ENCODE measurements at places on chromosomes 1 and 21.

DNA sequence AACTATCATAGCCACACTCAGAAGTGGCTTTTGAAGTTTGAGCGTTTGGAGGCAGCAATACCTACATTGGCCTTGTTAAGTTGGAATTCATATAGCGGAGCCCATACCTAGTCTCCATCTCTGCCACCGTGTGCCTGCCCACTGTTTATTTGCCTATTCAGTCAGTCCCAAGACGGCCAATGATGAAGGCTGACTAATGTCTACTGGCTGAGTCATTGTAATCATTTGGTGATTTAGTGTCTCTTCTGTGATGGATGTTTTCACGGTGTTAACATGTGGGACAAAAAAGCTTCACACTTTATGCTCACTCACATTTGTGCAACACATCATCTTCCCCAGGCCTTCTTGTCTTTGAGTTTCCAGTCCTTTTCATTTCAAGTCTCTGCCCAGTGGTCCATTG, 92.6 kb upstream of the PBX1 start:
- no peak for DNase-seq

DNA sequence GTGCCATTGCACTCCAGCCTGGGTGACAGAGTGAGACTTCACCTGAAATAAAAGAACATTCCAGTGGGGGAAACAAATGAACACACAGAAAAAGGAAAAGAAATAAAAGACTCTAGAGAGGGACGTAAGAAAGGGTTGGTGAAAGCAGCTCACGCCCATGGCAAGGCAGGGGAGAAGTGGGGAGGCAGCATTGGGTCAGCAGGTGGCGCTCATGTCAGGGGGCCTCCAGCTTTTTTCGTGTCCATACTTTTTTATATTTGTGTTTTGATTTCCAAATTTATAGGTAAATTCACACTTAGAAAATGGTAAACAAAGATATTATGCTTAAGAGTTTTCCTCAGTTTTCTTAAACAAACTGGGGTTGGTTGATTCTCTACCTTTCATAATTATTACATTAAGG, 45.5 kb downstream of the VPS13D start:
- DNase-seq, result no peak

DNA sequence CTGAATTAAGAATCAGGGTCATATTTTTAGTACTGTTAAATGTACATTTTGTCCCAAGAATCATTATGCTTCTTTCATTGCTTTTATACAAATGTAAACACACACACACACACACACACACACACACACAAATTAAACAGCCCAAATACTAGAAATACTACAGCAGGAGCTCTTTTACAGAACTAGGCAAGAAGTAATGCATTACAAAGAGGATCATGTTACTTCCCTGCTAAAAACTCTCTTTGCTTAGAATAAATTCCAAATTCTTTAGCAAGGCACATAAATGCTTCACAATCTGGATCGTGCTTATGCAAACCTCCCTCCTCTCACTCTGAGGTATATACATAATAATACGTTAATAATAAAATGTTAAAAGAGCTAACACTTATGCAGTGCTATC, 720.4 kb upstream of the ADGRL4 start:
- DNase-seq, result no peak

GRCh38 chr1:89723863-89724262, 90.9 kb downstream of the LRRC8C start:
- no peak for DNase-seq

DNA sequence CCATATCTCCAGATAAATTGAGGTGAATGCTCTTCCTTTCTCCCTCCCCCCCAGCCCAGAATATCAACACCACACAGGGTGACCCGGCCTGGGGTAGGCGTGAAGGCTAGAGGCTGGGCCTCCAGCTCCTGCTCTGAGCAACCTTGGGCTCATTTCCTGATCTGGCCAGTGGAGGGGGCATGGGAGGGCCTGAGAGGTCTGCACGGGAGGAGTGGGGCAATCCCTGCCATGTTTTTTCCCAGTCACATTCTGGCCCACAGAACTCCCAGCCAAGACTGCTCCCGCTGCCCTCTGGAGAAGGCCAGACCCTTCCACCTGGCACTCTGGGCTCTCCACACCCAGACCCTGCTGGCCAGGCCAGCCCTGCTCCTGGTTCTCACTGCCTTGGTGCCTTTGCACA, 3.9 kb downstream of the CLDN19 start:
- DNase-seq, result no peak

DNA sequence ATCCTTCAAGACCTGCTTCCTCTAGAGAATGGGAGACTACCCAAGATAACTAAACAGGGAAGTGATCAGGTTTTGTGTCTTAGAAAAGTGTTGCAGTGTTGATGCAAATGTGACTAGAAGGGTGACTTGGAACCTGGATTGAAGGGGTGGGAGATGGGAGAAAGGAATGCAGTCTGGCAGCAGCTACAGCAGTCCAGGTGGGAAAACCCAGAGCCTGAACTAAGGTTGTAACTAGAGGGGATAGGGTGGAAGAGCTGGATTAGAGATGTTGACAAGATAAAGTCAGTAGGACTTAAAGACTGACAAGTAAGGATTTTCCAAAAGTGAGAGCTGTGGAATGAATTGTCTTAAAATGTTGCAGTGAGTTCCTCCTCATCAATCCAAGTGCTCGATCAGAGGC, 7.1 kb upstream of the SHISA4 start:
- no peak for DNase-seq

DNA sequence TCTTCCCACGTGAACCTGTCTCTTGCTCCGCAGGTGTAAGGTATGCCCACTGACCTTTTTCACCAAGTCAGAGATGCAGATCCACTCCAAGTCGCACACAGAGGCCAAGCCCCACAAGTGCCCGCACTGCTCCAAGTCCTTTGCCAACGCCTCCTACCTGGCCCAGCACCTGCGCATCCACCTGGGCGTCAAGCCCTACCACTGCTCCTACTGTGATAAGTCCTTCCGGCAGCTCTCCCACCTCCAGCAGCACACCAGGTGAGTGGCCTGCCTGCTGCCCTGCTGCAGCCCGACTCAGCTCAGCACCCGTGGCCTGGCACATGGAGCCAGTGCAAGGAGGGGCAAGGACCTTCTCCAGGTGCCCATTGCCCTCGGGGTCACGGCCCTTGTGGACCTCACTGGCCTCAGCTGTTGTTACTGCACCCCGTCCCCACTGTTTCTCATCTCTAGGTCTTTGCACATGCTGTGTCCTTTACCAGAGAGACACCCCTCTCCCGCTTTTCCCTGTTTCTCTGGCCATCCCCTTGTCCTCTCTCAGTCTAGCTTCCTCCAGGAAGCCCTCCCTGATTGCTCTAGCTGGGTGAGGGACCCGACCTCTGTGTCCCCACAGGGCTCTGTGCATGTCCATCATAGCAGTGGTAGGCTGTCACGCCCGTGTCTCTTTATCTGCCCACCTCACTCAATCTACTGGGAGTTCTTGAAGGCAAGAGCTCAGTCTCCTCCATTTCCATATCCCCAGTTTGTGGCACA, 25.4 kb downstream of the ZNF362 start:
- no peak for DNase-seq

- no peak for DNase-seq
Observed at GRCh38 chr1:173330149-173330951, 123.2 kb upstream of the TNFSF4 start.

DNA sequence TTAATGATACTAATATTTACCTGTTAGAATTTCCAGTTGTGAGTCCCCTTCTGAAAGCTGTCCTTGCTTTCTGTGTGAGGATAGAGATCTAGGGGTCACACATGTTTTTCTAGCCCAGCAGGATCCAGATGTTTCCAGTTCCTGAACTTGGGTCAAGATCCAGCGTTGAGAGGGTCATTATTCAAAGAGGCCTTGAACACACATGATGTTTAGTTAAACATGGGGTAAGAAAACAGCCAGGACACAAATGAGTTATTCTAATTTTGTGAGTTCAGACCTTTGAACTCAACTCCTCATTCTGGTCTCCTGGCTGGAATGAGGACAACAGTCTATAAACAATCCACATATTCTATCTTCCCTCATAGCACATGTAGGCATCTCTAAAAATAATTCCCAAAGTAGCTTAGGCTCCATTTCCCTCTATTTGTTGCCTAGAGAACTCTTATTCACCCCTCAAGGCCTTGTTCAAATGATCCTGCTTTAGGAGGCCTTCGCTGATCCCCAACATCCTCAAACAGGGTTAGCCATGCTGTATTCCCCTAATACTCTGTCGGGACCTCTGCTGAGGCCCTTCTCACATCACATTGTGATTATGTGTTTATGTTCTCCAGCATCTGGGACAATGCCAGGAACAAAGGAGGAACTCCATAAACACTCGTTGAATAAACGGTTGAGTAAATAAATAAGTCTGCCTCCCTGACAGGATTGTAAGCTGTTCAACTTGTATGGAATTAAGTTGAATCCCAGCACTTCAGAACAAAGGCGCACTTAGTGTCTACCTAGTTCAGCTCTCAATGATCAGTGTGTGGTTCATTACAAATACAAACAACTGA, 15.0 kb upstream of the KCNN3 start:
- no peak for DNase-seq

GRCh38 chr1:112517231-112517630, 8.5 kb downstream of the WNT2B start:
- DNase-seq, result no peak

- no peak for DNase-seq
Observed at GRCh38 chr21:32515874-32516273, 69.4 kb downstream of the TCP10L start.

GRCh38 chr1:160363010-160363409, 3.9 kb upstream of the NHLH1 start:
- no peak for DNase-seq

DNA sequence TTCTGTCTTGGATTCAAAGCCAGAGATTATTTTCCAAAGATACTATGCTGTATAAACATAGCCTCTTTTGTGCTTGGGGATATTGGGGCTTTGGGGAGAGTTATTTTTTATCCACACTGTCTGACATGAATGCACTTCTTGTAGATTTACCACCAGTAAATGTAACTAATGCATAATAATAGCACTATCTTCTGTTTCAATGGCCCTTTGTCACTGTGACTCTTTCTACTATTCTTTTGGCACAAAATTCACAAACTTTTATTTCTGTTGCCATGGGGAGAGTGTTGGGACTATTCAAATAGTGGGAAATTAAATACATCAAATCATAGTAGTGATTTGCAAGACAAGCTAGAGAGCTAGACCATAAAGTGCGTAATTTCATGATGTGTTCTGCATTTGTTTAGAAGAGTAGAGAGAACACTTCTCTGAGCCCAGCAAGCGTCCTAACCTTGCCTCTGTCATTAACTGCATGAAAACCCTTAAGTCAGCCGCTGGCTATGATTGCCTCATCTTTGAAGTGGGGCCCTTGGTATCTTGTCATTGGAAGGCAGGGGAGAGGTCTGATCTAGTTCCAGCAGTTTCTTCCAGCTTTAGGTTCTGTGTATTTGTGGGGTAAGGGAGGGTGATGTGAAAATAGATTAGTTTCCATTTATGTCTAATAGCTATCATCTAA, 154.4 kb downstream of the HHAT start:
- DNase-seq, result no peak

DNA sequence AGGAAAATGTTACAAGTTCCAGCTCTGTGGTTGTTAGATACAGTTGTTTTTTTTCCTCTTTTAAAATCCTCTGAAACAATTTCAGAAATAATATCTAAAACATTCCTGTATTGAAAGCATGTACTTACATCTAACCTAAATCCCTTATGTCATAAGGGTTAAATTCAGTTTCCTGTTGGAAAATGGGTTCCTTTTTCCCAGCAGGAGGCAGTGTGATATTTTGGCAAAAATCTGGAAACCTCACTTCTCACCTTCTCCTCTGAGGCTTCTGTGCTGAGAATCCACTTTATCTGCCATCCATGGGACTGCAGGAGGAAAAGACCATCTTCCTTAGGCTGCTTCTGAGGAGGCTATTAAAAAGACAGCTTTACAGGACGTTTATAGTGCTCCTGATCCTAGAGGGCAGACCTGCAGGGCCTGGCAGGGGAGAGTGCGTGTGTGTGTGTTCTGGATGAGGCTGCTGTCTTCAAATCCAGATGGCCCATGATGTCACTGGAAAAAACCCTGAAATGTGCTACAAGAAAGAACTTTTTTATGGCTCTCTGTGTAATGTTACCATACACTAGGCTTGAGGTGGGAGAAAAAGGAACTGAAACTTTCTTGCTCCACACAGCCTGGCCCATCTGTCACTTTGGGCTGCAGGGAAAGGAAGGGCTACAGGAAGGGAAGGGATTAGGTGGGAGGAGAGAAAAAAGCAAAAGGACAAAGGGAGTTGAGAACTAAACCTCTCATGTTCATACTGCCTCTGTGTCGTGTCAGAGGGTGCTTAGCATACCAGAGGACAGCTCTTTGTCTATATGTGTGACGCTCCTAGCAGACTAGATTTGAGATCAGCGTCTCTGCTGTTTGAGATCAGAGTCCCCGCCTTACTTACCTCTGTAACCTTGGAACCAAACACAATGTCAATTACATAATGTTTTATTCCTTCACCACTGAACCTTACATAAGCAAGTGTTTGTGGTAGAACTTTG, 379.2 kb upstream of the SPAG17 start:
- DNase-seq, result no peak
